ENCODE measurements at places on chromosomes 4 and X.

- H3K27me3 ChIP-seq = no peaks in the 10 kb centered on the region
- no peak overlapping the region for H3K27ac ChIP-seq
- H3K36me3 ChIP-seq = no peaks in the 10 kb centered on the region
- DNase-seq = no peak
- H3K4me1 ChIP-seq = no peaks in the 10 kb centered on the region
- H3K4me3 ChIP-seq = no peak overlapping the region
These were observed 719.4 kb downstream of the ADGRL3 start for GRCh38 chr4:61919561-61919960.

DNA sequence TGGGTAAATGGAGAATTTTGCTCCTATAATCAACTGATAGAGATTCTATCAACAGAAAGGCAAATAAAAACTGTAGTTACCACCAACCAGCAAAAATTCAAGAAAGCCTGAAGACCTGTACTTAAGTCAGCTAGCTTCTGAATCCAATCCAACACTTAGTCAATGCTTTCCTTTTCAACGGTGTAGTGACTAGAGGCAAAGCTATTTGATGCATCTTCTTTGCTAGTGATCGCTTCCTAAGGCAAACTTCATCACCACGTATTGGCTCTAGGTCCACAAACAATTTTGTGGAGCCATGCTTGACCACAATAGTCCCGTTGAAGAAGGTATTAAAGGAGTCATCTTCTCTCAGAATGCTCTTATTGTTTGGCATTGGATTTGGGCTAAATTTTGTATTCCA is 25.0 kb upstream of the UBA6 start:
- no peak for DNase-seq
- peaks cover 42% of the 10 kb centered on the region for H3K36me3 ChIP-seq
- no peak overlapping the region for H3K4me3 ChIP-seq
- no peak overlapping the region for H3K27ac ChIP-seq
- peaks cover 8% of the 10 kb centered on the region for H3K4me1 ChIP-seq
- H3K27me3 ChIP-seq = no peaks in the 10 kb centered on the region

GRCh38 chr4:64713256-64713840 is 304.1 kb upstream of the TECRL start:
- H3K27me3 ChIP-seq = no peaks in the 10 kb centered on the region
- no peak for DNase-seq

- DNase-seq = peak; percentile 53
- H3K27ac ChIP-seq = no peak overlapping the region
- peaks cover 3% of the 10 kb centered on the region for H3K36me3 ChIP-seq
- H3K4me3 ChIP-seq = no peak overlapping the region
These were observed 68.4 kb downstream of the MID2 start for GRCh38 chrX:107894038-107894437.

DNA sequence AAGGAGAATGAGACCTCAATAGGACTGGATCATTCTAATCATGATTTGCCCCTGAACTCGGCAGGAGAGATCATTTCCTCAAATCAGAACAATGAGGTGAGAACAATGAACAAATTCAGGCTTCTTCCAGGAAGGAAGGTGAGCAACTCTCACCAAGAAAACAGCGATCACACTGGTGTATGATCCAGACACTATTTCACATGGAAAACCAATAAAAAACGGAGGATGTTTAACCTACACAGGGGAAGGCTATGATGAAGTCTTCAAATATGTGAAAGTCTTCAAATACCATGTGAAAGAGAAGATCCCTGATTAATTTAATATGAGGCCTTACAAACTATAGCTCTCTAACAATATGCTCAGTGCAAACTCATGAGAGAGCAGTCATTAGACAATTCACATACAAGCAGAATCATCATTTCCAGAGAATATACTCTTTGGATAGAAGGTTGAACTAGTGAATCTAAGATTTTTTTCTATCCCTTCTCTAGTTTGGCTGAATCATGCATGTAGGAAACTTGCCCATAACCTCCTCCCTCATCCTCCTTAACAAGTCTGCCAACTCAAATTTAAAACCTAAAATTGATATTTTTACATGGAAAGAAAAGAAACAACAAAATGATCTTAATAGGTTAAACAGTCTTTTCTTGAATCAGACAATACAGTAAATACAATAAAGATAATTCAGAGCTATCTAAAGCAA is 122.5 kb downstream of the ADAMTS3 start:
- H3K27ac ChIP-seq = no peak overlapping the region
- no peak for DNase-seq
- no peaks in the 10 kb centered on the region for H3K4me1 ChIP-seq
- H3K27me3 ChIP-seq = no peaks in the 10 kb centered on the region
- no peaks in the 10 kb centered on the region for H3K36me3 ChIP-seq

GRCh38 chrX:97587171-97587570 is 703.5 kb downstream of the RPA4 start:
- H3K27ac ChIP-seq = no peak overlapping the region
- no peak overlapping the region for H3K4me3 ChIP-seq
- no peaks in the 10 kb centered on the region for H3K27me3 ChIP-seq
- no peaks in the 10 kb centered on the region for H3K36me3 ChIP-seq
- DNase-seq = no peak

GRCh38 chrX:130552444-130553073 is 150.8 kb downstream of the RBMX2 start:
- H3K4me3 ChIP-seq = no peak overlapping the region
- H3K27me3 ChIP-seq = peaks cover 16% of the 10 kb centered on the region
- no peaks in the 10 kb centered on the region for H3K36me3 ChIP-seq
- H3K27ac ChIP-seq = no peak overlapping the region
- H3K4me1 ChIP-seq = no peaks in the 10 kb centered on the region

DNA sequence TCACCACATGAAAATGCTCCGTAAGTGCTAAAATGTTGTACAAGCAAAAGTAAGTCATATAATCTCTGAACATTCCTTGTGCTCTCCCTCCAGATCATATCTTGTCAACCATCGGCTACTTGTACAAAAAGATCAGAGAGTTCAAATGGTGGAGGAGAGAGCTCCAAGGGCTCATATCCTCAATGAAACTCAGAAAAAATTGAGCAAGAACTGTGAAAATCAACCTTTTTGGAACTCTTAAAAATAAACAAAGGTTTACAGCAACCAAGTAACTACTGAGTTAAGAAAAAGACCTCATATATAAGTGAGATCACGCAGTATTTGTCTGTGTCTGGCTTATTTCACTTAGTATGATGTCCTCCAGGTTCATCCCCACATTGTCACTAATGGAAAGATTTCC is 63.2 kb downstream of the TEX13C start:
- no peak for DNase-seq
- H3K27me3 ChIP-seq = no peaks in the 10 kb centered on the region
- no peak overlapping the region for H3K4me3 ChIP-seq
- H3K4me1 ChIP-seq = no peaks in the 10 kb centered on the region

DNA sequence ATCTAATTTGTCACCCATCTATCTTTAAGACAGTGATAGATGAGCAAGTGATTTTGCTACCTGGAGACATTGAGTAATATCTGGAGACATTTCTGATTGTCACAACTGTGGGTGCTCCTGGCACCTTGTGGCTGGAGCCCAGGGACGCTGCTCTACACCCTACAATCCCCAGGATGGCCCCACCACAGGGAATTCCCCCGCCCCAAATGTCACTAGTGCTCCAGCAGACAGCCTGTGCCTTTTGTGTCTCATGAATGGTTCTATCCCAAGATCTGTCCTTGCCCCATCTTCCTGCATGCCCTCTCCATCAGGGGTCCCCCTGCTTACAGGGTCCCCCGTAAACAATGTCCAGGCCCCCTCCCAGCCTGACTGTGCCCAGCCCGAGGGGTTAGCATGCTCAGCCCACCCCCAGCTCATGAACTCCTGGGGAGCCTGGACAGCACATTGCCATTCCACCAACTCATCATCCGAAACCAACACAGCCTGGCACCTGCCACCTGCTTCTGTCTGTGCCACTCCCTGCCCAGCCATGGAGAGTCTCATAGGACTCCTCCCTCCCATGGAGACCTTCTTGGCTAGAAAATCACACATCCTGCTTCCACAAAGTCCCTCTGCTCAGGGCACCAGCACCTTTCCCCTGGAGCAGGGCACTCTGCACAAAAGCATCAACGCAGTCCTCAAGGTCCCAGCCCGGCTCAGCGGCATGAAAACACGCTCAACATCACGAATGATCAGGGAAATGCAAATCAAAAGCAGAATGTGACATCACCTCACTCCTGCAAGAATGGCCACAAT is 5.7 kb downstream of the P2RY8 start:
- no peak overlapping the region for H3K4me3 ChIP-seq
- H3K36me3 ChIP-seq = peaks cover 15% of the 10 kb centered on the region
- peak; percentile 15 for DNase-seq
- no peak overlapping the region for H3K27ac ChIP-seq

DNA sequence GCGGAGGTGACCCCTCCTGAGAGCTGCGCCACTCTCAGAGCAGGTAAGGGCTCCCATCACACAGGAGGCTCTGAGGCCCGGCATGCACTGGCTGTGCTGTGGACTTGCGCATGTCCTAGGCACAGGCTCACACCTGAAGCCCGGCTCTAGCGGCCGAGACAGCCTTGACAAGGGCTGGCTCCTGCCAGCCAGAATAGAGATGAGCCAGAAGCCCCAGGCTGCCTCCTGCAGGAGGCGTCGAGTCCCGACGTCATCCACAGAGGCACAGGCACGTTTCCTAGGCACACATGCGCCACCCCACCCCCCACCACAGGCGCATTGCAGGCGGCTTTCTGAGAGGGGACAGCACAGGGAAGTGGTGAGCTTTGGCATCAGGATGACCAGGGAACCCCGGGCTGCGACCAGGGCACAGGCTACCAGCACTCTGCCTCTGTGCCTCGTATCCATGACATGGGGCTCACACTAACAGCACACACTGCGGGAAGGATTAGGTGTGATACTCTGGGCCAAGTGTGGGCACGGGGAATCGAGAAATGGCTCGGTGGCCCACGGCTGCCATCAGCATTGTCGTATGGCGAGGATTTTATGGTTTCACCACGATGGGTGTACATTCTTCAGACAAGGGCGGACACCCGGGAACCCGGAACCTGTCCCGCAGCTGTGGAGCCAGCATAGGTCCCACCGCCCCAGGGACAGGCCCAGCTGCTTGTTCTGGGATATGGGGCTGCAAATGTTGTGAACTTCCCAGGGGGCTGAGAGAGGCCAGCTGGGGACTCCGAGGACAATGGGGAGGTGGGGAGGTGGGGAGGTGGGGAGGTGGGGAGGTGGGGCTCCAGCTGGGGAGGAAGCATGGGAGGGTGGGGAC is 90.7 kb upstream of the ADRA2C start:
- no peak overlapping the region for H3K4me3 ChIP-seq
- DNase-seq = no peak
- no peak overlapping the region for H3K27ac ChIP-seq
- H3K4me1 ChIP-seq = no peaks in the 10 kb centered on the region

DNA sequence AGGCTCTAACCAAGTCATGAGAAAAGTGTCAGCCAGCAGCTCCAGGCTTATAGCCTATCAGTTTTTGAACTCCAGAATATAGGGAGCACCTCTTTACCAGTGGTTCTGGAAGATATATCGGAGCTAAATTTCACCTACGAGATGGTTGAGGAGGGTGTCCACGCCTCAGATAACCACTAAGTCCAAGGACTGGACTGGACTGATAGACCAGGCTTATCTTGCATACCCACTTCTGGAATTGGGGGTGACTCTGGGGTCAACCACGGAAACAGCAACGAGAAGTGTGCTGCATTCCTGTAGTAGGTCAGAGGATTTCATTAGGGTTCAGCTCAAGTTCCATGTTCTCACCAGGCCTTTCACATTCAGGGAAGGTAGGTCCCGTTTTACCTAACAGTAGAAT is 38.6 kb upstream of the TRPC3 start:
- DNase-seq = no peak
- H3K36me3 ChIP-seq = no peaks in the 10 kb centered on the region
- peaks cover 36% of the 10 kb centered on the region for H3K27me3 ChIP-seq
- H3K4me3 ChIP-seq = no peak overlapping the region
- no peak overlapping the region for H3K27ac ChIP-seq

- DNase-seq = no peak
- no peak overlapping the region for H3K27ac ChIP-seq
- no peaks in the 10 kb centered on the region for H3K27me3 ChIP-seq
- H3K4me3 ChIP-seq = no peak overlapping the region
- no peaks in the 10 kb centered on the region for H3K36me3 ChIP-seq
These were observed 254.2 kb downstream of the DHX15 start for GRCh38 chr4:24330172-24330571.

GRCh38 chrX:43446752-43447151 is 209.3 kb upstream of the MAOA start:
- no peak overlapping the region for H3K27ac ChIP-seq
- H3K4me1 ChIP-seq = no peaks in the 10 kb centered on the region
- no peaks in the 10 kb centered on the region for H3K27me3 ChIP-seq
- no peak for DNase-seq

DNA sequence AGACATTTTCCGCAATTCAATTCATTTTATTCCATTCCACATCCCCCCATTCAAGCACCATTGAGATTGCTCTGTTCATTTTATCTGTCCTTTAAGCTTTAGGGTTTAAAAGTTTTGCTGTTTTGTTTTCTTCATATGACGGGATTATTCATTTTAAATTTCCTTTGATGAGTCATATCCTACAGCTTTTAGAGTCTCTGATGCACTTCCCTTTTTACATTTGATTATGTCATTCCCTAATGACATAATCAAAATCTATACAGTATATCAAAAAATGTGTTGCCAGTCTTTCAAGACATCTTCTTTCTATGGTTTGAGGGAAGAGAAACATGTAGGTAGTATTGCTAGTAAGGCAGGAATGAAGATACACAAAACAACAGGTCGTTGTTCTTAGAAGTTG is 456.3 kb downstream of the PDGFC start:
- H3K36me3 ChIP-seq = no peaks in the 10 kb centered on the region
- DNase-seq = no peak
- H3K27me3 ChIP-seq = no peaks in the 10 kb centered on the region
- no peak overlapping the region for H3K4me3 ChIP-seq

GRCh38 chrX:10519278-10519677 is 101.1 kb downstream of the MID1 start:
- H3K36me3 ChIP-seq = no peaks in the 10 kb centered on the region
- H3K4me3 ChIP-seq = no peak overlapping the region
- no peak for DNase-seq
- H3K4me1 ChIP-seq = no peaks in the 10 kb centered on the region
- no peak overlapping the region for H3K27ac ChIP-seq

GRCh38 chr4:40059362-40059761 is 2.7 kb downstream of the N4BP2 start:
- peaks cover 3% of the 10 kb centered on the region for H3K27me3 ChIP-seq
- H3K36me3 ChIP-seq = peaks cover 41% of the 10 kb centered on the region
- no peak for DNase-seq
- H3K4me1 ChIP-seq = peaks cover 33% of the 10 kb centered on the region

DNA sequence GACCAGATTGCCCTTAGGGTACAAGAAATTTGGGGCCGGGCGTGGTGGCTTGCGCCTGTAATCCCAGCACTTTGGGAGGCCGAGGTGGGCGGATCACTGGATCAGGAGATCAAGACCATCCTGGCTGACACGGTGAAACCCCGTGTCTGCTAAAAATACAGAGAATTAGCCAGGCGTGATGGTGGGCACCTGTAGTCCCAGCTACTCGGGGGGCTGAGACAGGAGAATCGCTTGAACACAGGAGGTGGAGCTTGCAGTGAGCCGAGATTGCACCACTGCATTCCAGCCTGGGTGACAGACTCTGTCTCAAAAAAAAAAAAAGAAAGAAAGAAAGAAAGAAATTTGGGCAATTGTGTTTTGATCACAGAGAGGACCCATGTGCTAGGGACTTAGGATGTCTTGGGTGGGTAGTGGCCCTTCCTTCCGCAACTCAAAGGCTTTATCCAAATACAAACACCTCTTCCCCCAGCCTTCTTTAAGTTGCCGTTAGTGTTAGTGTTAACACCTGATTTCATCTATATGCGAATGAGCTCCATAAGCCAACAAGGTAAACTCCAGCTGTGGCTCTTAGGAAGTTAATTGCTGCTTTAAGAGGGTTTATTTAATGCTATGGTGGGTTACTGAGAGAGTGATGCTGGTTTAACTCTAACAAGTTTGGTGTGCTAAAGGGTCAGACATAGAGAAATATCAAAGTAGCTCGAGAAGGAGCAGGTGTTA is 8.6 kb upstream of the CCDC110 start:
- no peak overlapping the region for H3K27ac ChIP-seq
- peaks cover 36% of the 10 kb centered on the region for H3K27me3 ChIP-seq
- no peak for DNase-seq

Measured in activated CD8-positive, alpha-beta T cell treated with anti-CD3 and anti-CD28 coated beads, Interleukin-2, amount 10 ng/mL, durations not matched to agents 7 days and 5 days (primary cell).